Lung microvascular endothelial cell (primary cell): ENCODE measurements at places on chromosomes 4 and X.

DNA sequence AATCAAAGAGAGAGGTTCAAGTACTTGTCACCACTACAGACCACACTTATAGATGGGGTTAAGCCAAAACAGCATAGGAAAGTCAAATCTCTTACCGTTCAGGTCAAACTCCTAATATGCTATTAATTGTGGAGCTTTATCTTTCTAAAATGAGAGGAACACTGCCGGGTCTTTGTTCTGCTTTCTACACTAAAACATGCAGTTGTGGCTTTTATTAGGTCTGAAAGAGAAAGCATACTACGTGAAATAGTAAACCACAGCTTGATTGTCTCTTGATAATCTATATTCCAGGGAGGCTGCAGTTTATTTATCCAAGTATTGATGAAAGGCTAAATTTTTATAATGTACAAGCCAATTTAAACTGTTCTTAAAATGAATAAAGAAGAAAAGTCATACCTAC lies 12.3 kb upstream of the INPP4B start:
- no peak for DNase-seq

- DNase-seq = peak; percentile 76
These were observed 47.4 kb downstream of the FGF2 start for GRCh38 chr4:122873821-122874593.

- no peak for DNase-seq
These were observed 726.9 kb downstream of the GRID2 start for GRCh38 chr4:93030670-93031069.

GRCh38 chr4:106369456-106370060 lies 980 bp upstream of the GIMD1 start:
- DNase-seq = peak; percentile 90

GRCh38 chr4:83237591-83237990 lies 47.0 kb downstream of the COQ2 start:
- DNase-seq = no peak

DNA sequence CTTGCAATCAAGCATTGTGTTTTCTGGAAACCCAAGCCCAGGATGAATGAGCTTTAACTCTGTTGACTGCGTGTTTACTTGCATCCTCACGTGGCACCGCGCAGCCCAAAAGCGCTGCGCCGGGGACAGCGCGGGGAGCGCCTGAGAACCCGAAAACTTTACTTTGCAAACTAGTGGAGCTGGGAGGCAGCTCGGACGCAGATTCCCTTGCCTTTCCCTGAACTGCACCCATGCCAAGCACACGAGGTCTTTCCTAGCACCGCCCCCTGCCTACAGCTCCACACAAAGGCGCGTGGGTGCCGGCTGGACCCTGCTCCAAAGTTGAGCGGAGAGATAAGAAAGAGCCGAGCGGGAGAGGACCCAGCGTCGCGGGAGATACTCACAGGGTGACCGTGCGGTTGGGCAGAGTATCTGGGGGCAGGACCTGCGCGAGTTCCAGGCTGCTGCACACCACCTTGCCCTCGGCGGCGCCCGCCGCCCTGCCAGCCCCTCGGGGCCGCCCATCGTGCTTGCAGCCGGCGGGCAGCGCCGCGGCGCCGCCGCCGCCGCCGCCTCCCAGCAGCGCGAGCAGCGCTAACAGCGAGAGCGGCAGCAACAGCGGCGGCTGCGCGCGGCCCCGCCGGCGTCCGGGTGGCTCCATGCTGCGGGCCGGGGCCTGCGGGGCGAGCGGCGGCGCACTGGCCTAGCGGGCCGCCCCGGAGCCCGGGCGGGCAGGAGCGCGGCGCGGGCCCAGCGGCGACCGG lies 550 bp downstream of the ADGRA3 start:
- DNase-seq = peak; percentile 59

- DNase-seq = no peak
These were observed 57.1 kb downstream of the RHOH start for GRCh38 chr4:40253906-40254305.
